ENCODE measurements at places on chromosomes 2 and 18.

DNA sequence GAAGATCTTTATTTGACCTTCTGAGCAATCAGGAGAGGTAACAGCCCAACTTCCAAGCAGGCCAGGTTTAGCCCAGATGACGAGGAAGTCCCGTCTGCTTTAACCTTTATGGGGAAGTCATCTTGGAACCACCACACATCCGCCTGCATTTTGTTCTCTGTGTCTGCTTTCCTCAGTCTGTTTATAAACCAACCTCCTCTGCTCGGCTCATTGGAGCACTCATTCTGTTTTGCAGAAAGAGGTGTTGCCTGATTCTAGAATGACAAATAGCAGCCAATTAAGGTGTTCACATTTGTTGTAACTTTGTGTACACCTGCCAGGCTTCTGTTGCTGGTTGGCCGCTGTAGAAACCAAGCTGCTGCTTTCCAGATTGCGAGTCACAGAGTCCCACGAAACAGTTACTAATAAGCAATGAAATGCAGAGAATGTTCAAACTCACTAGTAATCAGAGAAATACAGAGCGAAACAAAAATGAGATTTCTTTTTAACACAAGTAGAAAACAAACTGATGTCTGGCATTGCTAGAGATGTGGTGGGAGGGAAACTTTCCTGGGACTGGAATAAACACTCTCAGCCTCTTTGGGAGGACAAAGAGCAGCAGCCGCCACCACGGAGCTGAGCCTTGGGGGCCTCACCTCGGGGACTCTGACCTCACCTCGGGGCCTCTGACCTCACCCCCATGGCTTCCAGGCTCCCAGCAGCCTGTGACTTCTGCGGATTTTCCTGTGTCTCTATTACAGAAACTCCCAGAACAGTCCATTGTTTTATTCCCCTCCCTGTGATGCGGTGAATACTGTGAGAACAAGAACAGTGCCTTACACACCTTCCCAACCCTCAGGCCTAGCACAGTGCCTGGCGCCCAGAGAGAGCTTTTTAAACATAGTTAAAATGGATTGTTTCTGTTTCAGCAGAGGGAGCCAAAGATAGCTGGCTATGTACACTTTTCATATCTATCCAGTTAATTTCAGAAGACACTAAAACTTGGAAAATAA is 64.0 kb downstream of the MBP start:
- DNase-seq = peak; percentile 65

- DNase-seq = no peak
Observed at GRCh38 chr2:158021226-158021625, 80.5 kb upstream of the UPP2 start.

- DNase-seq = no peak
Observed at GRCh38 chr2:111030260-111030891, 90.3 kb upstream of the BCL2L11 start.

GRCh38 chr2:129784486-129784885 is 195.0 kb upstream of the RAB6C start:
- DNase-seq = no peak

DNA sequence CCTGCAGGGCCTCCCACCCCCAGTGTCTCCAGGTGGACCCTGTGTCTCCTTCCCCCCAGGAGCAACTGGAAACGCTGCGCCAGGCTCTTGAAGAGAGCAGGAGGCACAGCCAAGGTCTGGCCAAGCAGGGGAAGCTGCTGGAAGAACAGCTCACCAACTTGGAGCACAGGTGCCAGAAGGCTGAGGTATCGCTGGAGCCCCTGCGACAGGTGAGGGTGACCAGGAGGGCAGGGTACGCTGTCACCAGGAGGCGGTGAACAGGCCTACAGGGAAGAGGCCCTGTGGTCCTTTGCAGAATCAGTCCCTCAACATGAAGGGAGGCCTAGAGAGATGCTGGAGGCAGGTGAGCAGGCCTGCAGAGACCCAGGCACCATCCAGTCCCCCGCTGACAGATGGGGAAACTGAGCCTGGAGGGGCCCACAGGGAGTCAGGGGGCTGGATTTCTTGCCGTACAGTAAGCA is 15.6 kb upstream of the SNED1 start:
- no peak for DNase-seq

- DNase-seq = no peak
Observed at GRCh38 chr2:220887271-220887870, 684.7 kb downstream of the EPHA4 start.

DNA sequence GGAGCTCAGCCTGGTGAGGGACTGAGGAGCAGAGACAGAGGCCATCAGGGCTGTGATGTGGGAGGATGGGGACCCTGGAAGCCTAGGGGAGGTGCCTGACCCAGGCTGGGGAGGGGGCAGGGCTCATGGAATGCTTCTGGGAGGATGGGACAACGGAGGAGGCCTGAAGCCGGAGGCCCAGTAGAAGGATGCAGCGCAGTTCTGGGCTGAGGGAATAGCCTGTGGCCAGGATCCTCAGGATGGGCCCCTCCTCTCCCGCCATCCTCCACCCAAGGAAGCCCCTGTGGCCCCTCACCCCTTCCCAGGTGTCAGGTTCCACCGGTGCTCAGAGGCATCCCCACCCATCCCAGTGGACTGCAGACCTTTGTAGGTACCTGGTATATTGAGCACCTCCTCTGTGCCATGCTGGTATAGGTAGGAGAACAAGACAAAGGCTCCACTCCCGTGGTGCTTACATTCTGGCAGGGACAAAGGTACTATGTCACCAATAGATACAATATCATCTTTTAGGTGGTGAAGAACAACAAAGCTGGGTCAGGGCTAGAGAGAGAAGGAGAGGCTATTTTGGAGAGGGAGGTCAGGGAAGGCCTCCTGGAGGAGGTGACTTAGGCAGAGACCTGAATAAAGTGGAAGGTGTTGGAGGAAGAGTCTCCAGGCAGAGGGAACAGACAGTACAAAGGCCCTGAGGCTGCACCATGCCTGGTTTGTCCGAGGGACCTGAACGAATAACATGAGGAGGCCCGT is 2.7 kb downstream of the ZAP70 start:
- no peak for DNase-seq

- no peak for DNase-seq
Observed at GRCh38 chr2:81148323-81148722, 843.8 kb upstream of the LRRTM1 start.

- no peak for DNase-seq
Observed at GRCh38 chr18:39911716-39912115, 2043.3 kb upstream of the PIK3C3 start.

GRCh38 chr2:233448220-233448559 is 93.9 kb downstream of the DGKD start:
- no peak for DNase-seq

DNA sequence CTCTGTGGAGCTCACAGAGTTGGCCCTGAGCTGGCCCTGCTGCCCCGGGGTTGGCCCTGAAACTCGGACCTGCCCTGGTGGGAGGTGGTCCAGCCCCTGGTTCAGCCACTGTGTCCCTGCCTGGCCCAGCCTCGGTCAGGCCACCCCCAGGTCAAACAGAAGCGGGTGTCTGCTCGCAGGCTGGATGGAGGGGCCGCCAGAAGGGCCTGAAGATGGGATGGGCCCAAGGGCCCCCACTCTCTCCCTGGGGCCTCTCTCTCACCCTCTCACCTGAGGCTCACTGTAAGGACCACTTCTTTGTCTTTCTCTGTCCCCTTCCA is 25.1 kb upstream of the B3GNT7 start:
- DNase-seq = no peak

DNA sequence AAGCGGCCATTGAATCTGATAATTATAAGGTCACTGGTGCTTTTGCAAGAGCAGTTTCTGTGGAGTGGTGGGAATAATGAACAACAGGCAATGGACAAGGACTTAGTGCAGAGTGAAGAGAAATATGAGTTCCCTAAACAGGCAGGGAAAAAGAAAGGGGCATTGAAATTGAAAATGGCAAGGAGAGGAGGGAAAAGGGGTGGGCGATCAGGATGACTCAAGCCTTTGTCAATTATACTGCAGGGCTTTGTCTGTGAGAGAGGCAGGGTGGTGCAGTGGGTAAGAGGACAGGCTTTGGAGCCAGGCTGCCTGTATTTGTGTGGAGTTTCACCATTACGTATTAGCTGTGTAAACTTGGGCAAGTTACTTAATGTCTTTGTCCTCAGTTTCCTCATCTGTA is 29.5 kb upstream of the PAIP2B start:
- DNase-seq = no peak

- no peak for DNase-seq
Observed at GRCh38 chr2:110157153-110157793, 41.7 kb upstream of the MALL start.

- DNase-seq = no peak
Observed at GRCh38 chr18:24272229-24272525, 125.4 kb downstream of the OSBPL1A start.

- DNase-seq = no peak
Observed at GRCh38 chr18:60698901-60699300, 326.3 kb upstream of the MC4R start.

DNA sequence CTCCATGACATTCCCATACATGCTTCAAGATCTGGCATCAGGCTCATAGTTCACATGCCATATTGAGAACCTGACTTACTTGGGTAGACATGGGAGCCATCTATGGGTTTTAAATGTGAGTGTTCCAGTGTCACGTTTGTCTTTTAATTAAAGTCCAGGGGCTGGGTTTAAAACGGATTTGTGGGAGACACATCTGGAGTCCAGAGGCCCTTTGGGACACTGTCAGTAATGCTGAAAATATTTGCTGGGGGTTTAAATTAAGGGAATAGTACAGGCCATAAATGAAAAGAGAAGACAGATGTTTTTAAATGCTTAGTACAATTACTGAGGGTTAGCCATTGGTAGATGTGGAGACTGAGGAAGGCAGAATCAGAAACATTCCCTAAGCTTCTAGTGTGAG is 478.0 kb downstream of the PID1 start:
- DNase-seq = no peak

DNA sequence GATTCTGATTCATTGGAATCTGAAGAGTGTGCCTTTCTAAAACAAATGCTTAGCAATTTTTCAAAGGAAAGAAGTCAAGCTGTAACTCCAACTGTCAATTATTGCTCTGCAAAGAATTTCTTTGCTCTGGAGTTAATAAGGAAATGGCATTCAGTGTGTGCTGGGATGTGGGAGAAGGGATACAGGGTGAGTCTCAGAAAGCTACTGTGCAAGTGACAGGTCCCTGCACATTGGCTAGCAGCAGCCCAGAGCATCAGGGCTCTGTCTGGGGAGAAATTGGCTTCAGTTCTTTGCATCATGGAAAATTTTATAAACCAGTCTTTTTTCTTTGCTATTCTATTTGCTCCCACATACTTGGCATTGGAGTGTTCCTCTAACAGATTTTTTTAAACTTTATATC is 1.1 kb upstream of the SYT4 start:
- DNase-seq = no peak

DNA sequence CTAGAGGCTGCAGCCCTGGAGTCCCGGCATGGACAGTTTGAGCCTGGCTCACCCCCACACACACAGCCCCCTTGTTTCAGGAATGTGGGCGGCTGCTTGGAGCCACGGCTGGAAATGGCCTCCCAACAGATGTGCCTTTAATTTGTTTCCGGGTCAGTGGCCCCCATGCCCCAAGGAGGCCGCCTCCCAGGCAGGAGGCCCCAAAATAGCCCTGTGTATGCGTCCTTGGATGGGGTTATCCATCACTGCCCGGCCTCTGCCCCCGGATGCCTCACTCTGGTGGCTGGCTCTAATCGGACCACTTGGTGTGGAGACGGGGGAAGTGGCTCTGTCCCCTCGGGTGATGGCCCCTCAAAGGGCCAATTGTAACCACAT is 151.9 kb upstream of the MYCN start:
- DNase-seq = no peak

GRCh38 chr18:54830866-54831265 is 2.6 kb downstream of the RAB27B start:
- no peak for DNase-seq

DNA sequence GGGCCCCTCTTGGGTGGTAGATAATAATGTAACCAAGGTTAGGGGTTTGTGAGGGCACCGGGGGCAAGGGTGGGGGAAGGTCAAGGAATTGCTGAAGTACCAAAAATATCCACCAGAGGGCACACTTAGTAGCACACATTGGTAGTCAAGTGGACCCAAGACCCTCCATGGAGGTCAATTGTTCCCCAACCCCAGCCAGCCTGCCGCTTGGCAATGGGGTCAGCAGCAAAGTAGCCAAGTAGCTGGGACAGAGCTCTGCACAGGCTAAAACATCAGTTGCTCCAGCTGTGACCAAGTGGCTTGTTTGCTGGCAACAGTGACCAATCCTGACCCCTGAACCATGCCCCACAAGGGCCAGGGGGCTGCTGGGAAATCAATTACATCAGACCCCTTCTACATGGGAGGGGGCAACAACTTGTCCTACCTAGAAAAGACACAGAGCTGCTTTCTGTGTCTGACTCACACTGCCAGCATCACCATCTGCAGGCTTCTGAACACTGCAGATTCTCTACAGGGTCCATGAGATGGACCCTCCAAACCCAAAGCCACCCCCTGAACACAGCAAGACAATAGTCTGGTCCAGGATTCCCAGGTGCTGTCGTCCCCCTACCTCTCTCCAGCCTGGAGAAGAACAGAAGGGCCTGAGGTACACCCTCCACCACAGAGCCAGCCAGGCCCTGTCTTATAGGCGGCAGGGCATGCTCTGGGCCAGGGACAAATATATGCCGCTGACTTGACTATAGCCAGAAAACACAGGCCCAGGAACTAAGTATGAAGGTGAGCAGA is 76.0 kb downstream of the EMX1 start:
- peak; percentile 50 for DNase-seq

DNA sequence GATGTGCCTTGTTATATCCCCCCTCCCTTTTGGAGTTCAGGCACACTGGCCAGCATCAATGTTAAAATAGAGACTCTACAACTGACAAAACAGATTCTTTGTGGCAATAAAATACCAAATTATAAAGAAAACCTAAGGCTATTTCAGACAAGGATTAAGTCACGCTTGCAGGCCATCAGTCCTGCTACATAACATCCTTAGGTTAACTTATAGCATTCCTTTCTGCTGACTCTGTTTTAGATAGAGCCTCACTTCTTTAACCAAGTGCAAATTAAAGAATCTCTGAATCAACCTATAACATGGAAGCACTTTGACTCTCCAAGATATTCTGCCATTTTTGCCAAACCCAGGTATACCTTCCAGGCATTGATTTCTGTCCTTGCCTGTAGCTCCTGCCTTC is 784.6 kb downstream of the RNF144A start:
- DNase-seq = no peak

- no peak for DNase-seq
Observed at GRCh38 chr18:80148326-80149199, 39.5 kb downstream of the ADNP2 start.

GRCh38 chr2:151669585-151670081 is 64.6 kb downstream of the NEB start:
- no peak for DNase-seq

GRCh38 chr2:39821871-39822270 is 42.8 kb upstream of the THUMPD2 start:
- DNase-seq = no peak

DNA sequence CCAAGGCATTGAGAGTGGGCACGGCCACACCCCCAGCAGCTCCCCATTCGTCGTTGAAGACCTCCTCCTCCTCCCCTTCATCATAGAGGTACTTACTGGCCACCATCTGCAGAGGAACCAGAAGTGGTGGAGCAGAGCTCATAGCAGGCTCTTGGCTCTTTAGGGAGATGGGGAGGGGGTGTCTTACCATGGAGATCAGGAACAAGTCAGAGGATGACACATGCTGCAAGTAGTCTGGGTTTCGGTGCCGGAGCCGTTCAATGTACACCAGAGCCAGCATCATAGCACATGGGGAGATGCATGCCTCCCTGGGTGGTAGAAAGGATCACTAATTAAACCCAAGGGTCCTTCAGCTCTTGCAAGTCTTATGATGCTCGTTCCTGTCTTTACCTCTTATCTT is 1.9 kb downstream of the CNPPD1 start:
- DNase-seq = no peak

GRCh38 chr2:176493909-176494308 is 224.7 kb downstream of the MTX2 start:
- no peak for DNase-seq
